ENCODE measurements at places on chromosomes 2 and 18. TPM values are rescaled to one million over a fixed set of nuclear protein-coding genes. Genes with fewer than 3 reads are reported as not detected.

Gene DUSP19
- 10.0 TPM for total RNA-seq

Gene LOXHD1
- not detected for total RNA-seq

Gene DNAJB2
- total RNA-seq, result 180 TPM

Gene OTOS
- total RNA-seq, result not detected

Gene SLC9A4
- total RNA-seq, result not detected

- no peak overlapping the region for H3K4me3 ChIP-seq
- no peaks in the 10 kb centered on the region for H3K27me3 ChIP-seq
- peak; percentile 39 for DNase-seq
These were observed 132.2 kb upstream of the ITGB6 start for GRCh38 chr2:160332318-160332717.

DNA sequence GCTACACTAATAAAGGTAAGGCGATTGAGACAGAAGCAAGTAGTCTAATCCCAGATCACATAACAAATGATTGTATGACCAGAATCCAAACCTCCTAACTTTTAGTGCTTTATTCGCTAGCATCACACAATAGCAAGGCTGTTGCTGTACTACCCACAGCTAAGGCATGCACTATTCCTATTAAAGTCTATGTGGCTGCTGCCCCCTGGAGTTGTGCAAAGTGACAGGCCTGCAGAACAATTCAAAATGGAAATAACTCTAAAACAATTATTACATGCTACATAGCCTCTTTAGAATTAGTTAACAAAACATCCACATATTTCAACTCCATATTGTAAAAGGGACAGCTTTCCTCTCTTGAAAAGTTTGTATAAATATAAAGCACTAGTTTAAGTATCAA lies 6.0 kb downstream of the ERBB4 start:
- peaks cover 30% of the 10 kb centered on the region for H3K27me3 ChIP-seq
- no peak overlapping the region for H3K27ac ChIP-seq
- H3K36me3 ChIP-seq, result no peaks in the 10 kb centered on the region
- peaks cover 12% of the 10 kb centered on the region for H3K4me1 ChIP-seq
- no peak overlapping the region for H3K4me3 ChIP-seq

DNA sequence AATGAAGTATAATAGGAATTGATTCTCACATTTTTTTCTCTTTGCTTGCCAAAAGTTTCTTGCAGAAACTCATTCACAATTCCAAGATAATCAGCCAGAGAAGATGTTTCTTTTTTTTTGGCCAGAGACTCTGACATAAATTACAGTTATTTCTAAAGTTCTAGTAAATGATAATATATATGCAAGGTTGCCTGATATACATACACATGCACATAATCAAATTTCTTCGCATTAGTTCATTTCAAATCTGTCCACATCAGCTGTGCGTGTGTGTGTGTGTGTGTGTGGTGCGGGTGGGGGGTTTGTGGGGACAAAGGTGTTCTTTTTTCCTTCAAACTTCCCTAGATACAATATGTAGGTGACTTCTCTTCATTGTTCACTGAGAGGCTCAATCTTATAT lies 33.2 kb downstream of the OSGEPL1 start:
- no peaks in the 10 kb centered on the region for H3K27me3 ChIP-seq
- no peak overlapping the region for H3K4me3 ChIP-seq
- H3K36me3 ChIP-seq, result no peaks in the 10 kb centered on the region
- H3K27ac ChIP-seq, result no peak overlapping the region

- H3K27ac ChIP-seq, result no peak overlapping the region
- no peaks in the 10 kb centered on the region for H3K36me3 ChIP-seq
- DNase-seq, result no peak
- no peaks in the 10 kb centered on the region for H3K27me3 ChIP-seq
These were observed 122.2 kb downstream of the SLC8A1 start for GRCh38 chr2:40329739-40330030.

- H3K4me1 ChIP-seq, result no peaks in the 10 kb centered on the region
- H3K27me3 ChIP-seq, result no peaks in the 10 kb centered on the region
- H3K27ac ChIP-seq, result no peak overlapping the region
- no peak overlapping the region for H3K4me3 ChIP-seq
These were observed 106.1 kb upstream of the ALKAL2 start for GRCh38 chr2:393711-394696.

- H3K27ac ChIP-seq, result no peak overlapping the region
- H3K4me3 ChIP-seq, result no peak overlapping the region
- H3K36me3 ChIP-seq, result no peaks in the 10 kb centered on the region
- H3K4me1 ChIP-seq, result no peaks in the 10 kb centered on the region
These were observed 43.5 kb upstream of the NPAS2 start for GRCh38 chr2:100776445-100776844.

All from adrenal gland (tissue), 19 donors.